ENCODE measurements at places on chromosomes 13 and 19. TPM values are rescaled to one million over a fixed set of nuclear protein-coding genes. Genes with fewer than 3 reads are reported as not detected.

The PODNL1 gene
- polyA plus RNA-seq: 2.3 TPM

The IGFL1 gene
- not detected for polyA plus RNA-seq

The ZNF98 gene
- polyA plus RNA-seq: 3.8 TPM

The IQCN gene
- 3.7 TPM for polyA plus RNA-seq

The DAND5 gene
- 0.25 TPM for polyA plus RNA-seq

The CGB7 gene
- 0.39 TPM for polyA plus RNA-seq

The ZNF540 gene
- polyA plus RNA-seq: 4.9 TPM

The PCP2 gene
- 1.0 TPM for polyA plus RNA-seq

The BEST2 gene
- 0.19 TPM for polyA plus RNA-seq

The ZNF582 gene
- 10.2 TPM for polyA plus RNA-seq

The ILF3 gene
- 296 TPM for polyA plus RNA-seq

The INSR gene
- 15.7 TPM for polyA plus RNA-seq

The NANOS3 gene
- 1.3 TPM for polyA plus RNA-seq

The DCLK1 gene
- 11.3 TPM for polyA plus RNA-seq

The ZNF888 gene
- polyA plus RNA-seq: 14.8 TPM

The ATP8B3 gene
- 1.6 TPM for polyA plus RNA-seq

The MEF2B gene
- polyA plus RNA-seq: 3.6 TPM

The SLC27A5 gene
- 8.6 TPM for polyA plus RNA-seq

The GPR183 gene
- 9.8 TPM for polyA plus RNA-seq

Data from right lung (tissue), 10 donors.